ENCODE measurements at places on chromosomes 3 and 15.

- DNase-seq = no peak
Measured at GRCh38 chr3:174409086-174409743, 449.9 kb upstream of the NAALADL2 start.

- peak; percentile 48 for DNase-seq
Measured at GRCh38 chr15:72835294-72835890, 51.8 kb upstream of the ADPGK start.

DNA sequence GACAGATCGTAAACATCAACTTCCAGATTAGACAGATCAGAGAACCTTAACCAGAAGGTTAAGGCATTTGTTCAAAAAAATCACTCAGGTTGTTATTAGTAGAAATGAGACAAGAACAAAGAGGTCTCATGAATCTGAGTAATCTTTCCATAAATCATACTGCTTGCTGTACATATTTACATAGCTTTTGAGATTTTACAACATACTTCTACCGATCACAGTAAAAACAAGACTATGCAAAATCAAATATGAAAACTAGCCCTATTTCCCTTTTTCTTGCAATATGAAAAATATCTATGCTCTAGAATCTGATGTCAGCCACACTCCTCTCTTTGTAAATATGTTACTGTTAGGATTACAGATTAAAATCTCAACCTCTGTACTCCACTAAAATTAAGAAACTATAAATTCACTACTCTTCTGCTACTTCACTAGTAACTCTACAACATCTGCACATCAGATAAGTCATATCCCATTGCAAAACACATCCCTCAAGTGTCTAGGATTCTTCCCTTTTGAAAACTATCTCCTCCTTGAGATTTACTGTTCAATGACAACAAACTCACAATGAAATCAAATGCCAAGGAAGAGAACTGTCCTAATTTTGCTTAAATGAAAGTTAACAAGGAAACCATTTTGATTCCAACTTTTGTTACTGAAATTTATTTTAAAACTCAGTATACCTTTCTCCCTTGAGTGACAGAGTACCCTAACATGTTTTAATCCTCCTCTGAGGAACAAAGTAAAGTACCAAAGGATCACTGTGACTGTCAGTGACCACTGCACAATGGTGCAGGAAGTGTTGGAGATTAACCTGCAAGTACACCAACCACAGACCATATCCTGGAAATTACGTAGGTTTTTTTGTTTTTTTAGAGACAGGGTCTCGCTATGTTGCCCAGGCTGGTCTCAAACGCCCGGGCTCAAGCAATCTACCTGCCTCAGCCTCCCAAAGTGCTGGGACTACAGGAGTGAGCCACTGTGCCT, 12.8 kb downstream of the DCUN1D1 start:
- DNase-seq = no peak

- no peak for DNase-seq
Measured at GRCh38 chr3:166829896-166830295, 550.2 kb downstream of the ZBBX start.

GRCh38 chr3:29203851-29204250, 77.0 kb upstream of the RBMS3 start:
- no peak for DNase-seq

- no peak for DNase-seq
Measured at GRCh38 chr3:4021162-4021561, 221.9 kb downstream of the LRRN1 start.

GRCh38 chr15:63186065-63186464, 3.3 kb upstream of the RAB8B start:
- DNase-seq = no peak

- no peak for DNase-seq
Measured at GRCh38 chr15:74768771-74769342, 13.0 kb upstream of the CSK start.

GRCh38 chr3:52372822-52373504, 56.8 kb downstream of the DNAH1 start:
- no peak for DNase-seq

GRCh38 chr3:156413293-156413892, 141.5 kb downstream of the SSR3 start:
- DNase-seq = no peak

DNA sequence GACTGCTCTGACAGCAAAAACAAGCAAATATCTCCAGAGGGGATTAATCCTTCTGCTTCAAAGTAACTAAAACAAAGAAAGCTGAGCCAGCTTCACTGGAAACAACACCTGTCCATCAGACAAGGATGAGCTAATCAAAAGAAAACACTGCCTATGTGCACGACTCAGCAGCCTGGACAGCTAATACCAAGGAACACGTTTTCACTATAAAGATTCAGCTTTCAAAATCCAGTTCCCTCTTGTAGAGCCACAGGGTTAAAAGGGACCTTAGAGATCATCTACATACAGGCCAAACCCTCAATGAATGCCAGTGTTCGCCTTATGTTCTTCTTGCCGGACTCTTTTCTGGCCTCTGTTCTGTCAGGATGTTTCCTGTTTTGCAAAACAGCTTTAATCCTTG, 6.9 kb downstream of the TUSC7 start:
- DNase-seq = no peak

DNA sequence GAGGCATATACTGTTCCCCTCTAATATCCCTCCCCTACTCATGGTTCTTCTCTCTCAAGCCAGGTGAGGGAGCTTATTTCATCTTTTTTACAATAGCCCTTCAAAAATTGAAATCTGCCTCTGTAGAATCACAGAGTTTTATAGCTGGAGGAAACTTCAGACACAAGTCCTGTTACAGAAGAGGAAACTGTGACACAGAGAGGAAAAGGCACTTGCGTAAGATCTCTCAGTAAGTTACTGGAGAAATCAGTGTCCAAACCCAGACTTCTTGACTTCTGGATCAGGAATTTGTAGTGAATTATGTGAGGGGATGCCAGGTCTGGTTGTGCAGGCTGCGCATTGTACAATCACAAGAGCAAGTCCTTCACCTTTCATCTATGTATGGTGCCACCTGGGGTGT, 4.6 kb downstream of the FGD5 start:
- DNase-seq = no peak

DNA sequence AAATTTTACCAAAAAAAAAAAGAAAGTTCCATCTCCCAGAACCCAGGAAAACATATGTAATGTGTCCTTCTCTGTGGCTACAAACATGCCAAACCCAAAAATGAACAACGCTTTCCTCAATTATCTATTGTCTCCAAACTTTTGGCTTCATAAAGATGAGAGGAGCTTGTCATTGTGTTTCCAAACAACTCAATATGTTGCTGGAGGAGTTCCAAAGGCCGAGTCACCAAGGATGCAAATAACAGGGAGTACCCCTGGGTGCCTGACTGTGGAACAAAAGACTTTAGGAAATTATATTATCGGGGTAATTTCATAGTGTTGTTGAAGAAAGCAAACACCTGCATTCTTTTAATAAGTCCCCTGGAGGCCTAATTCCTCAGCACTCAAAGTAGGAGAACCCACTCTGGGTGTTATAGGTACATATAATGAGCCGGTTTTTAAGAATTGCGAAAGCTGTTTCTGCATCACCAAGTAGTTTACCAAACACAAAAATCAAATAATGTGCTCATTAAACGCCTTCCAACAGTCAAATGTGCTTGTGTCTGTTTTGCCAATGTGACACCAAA, 206.3 kb upstream of the PRICKLE2 start:
- no peak for DNase-seq

GRCh38 chr3:120742849-120743365, 363 bp downstream of the GTF2E1 start:
- no peak for DNase-seq

GRCh38 chr3:194340757-194341400, 10.2 kb downstream of the CPN2 start:
- DNase-seq = no peak

DNA sequence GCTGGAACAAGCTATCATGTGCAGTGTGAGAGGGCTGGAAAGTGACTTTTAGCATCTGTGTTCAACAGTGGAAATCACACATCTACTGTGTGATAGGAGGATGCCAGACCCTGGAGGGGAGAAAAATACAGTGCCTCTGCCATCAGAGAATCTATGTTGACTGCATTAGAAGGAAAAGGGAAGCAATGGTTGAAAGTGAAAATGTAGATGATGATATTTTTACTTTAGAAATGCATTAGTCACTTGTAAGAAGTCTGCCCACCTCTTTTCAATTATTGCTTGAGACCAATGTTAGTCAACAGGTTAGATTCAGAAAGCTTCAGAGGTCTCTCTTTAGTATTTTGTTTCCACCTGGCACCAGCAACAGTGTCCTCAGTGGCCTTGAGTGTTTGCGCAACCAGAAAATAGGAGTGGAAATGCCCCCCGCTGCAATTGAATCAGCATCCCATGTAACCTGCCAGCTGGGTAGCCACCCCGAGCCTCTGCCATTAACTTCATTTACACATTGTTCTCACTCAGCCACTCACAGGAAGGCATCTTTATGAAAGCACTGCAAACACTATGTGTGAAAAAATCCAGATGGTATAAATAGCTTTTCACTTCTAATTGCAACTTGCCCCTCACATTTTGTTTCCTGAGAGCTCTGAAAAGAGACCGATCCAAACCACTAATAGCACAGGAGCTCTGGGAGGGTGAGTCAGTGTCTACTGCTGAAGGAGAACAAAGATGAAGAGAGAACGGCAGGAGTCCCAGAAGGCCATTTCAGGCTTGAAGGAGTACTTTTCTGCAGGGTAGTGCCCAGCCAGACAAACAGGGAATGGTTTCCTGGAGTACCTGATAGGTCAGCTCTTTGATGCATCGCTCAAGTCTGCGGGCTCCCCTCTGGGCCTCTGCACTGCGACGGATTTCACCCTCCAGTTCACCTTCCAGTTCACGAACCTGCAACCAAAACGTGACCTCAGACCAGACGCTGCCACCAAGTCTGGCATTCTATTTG, 92.1 kb downstream of the HHLA2 start:
- DNase-seq = no peak

GRCh38 chr3:45954306-45954705, 11.0 kb downstream of the CXCR6 start:
- DNase-seq = no peak

GRCh38 chr15:66165856-66166255, 87.7 kb downstream of the MEGF11 start:
- DNase-seq = no peak

- no peak for DNase-seq
Measured at GRCh38 chr3:122104515-122105194, 49.5 kb downstream of the CD86 start.

Data from iPS DF 19.7 (cell line).